ENCODE measurements at places on chromosomes 1 and 21.
A peak's percentile ranks its signal among the peaks of the same experiment; 100 is the strongest.

DNA sequence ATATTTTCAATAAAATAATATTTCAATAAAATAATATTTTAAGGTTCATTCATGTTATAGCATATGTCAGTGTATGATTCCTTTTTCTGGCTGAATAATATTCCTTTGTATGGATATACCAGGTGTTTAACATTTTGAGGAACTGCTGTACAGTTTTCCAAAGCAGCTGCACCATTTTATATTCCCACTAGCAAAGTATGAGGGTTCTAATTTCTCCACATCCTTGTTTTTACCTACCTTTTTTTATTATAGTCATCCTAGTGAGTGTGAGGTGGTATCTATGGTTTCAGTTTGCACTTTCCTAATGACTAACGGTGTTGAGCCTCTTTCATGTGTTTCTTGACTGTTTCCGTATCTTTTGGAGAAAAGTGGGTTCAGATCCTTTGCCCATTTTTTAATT lies 5.2 kb downstream of the DEGS1 start:
- DNase-seq, result no peak

GRCh38 chr1:115507901-115508300 lies 133.9 kb upstream of the VANGL1 start:
- no peak for DNase-seq

- peak; percentile 42 for DNase-seq
These were observed 83.9 kb upstream of the BMP8A start for GRCh38 chr1:39407510-39407895.

DNA sequence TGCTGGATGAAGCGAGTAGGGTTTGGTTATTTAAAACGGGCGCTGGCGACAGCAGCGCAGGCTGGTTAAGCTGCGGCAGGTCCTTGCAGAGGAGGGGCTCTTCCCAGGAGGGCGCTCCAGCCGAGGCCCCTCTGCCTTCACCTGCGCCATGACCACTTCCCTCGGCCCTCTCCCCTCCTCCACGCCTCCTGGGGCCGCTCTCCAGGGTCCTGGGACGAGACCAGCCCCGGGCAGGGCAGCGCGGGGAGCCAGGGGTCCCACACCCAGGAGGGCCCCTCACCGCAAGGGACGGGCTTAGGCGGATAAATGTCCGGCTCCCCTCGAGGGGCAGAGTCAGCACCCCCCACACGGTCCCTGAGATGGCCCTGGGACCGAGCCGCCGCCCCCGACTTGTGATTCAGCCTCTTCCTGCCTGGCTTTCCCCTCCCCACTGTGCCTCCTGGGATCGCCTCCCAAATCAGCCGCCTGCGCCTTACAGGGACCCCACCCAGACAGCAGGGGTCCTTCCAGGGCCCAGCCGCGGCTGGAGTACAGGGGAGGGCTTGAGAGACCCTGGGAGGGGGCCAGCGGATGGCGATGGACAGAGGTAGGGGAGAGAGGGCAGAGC lies 380.7 kb downstream of the MATN1 start:
- no peak for DNase-seq

- DNase-seq, result no peak
These were observed 48.3 kb downstream of the IGSF21 start for GRCh38 chr1:18155881-18156385.

- DNase-seq, result peak; percentile 78
These were observed 346.2 kb downstream of the BARHL2 start for GRCh38 chr1:90370686-90371447.

GRCh38 chr1:223212441-223212840 lies 69.4 kb upstream of the TLR5 start:
- DNase-seq, result no peak

DNA sequence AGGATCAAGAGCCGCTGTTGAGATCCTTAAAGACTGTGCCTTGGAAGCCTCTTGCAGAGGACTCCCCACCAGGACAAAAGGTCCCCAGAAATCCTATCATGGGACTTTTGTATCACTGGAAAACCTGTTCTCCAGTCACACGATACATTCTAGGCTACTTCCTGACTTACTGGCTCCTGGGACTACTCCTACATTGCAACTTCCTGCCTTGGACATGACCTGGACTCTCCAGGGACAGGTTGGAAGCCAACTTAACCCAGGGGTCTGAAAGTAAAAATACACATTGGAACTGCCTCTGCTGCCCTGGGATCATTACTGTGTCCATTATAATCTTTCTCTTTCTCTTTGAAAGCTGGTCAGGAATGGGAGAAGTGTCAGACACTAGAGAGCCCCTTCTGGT lies 9.9 kb downstream of the PIGV start:
- no peak for DNase-seq

GRCh38 chr1:3552751-3553150 lies 58.6 kb downstream of the MEGF6 start:
- DNase-seq, result no peak

DNA sequence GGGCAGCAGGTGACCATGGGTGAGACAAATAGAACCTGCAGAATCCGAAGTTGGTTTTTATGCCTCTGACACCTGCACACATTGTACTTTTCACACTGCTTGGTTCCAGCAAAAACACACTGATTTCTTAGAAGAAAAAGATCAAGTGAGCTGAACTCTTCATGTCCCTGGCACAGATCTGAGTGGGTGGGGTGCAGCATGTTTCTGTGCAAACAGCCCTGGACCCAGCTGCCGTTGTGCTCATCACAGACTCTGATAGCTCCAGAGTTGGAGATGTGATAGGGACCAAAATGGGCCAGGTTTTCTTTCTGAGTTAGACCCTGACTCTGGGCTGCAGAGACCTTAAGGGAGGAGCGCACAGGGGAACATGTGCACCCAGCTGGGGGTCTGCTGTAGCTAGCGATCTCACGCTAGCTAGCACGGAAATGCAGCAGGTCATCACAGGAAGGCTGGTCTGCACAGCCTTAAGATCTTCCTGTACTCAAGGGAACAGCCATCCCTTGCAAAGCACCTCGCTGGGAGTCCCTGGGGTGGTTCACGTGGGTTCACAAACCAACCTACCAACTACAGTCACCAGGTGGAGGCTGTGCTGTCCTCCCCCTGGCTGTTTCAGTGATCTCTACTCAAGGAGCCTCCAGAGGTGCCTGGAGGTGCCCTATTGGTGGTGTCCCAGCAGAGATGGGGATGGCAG lies 291.1 kb downstream of the PTPRU start:
- DNase-seq, result no peak

- peak; percentile 82 for DNase-seq
These were observed at the start of gene BTBD8 for GRCh38 chr1:92080128-92080985. Gene BTBD8, plus strand, starts transcription at chr1:92080345. Its CDS starts 227 bp downstream, at chr1:92080572.

GRCh38 chr1:174166530-174167264 lies 7.4 kb downstream of the RABGAP1L start:
- DNase-seq, result no peak

GRCh38 chr1:186027621-186028020 lies 293.4 kb downstream of the HMCN1 start:
- DNase-seq, result no peak

DNA sequence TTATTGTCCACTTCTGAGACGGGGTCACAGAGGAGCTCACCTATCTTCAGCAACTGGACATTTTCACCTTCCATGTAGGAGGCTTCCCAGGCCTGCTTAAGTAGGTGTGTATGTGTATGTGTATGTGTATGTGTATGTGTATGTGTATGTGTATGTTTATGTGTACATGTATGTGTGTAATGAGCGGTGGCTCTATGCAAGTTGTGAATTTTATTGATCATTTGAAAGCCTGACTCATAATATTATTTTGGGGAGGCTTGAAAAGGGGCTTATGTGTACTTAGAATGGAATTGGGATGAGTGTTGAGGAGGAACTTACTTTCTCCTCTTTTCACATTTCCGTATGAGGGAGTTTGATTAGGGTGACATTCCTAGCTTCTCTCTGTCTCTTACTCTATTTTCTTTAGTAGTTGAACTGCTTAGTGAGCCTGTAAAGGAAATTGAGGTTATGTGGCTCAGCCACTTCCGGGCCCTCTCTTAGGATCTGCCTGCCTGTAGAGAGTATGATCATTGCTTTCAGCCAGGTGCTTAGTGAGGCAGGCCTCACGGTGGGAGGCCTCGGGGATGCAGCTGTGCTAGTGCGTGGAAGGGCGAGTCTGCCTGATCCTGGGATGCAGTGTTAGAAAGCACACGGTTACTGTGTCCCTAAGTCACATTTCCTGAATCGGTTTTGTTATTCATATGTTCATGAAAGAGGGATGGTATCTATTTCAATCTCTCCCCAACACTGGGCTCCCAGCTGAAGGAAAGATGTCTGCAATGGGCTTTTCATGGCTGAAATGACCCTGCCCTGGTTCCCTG lies 61.0 kb downstream of the IER5 start:
- peak; percentile 25 for DNase-seq

- DNase-seq, result no peak
These were observed 101.6 kb upstream of the BACE2 start for GRCh38 chr21:41066086-41066938.

- no peak for DNase-seq
These were observed 87.5 kb downstream of the TBX19 start for GRCh38 chr1:168368131-168368530.

DNA sequence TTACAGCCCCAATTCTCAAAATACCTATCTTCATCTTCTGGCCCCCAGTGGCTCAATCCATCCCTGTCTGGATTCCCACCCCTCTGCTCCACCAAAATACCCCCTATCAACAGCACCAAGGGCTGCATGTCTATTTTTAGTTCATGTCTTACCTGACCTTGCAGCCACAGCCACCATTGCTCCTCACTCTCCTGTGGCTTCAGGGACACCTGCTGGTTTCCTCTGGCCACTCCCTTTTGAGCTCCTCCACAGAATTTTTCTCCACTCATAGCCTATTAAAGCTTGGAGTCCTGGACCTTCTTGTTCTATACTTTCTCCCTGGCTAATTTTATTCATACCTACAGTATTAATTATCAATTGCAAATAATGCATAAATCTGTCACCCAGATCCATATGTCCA lies 125.3 kb upstream of the NGF start:
- DNase-seq, result no peak

DNA sequence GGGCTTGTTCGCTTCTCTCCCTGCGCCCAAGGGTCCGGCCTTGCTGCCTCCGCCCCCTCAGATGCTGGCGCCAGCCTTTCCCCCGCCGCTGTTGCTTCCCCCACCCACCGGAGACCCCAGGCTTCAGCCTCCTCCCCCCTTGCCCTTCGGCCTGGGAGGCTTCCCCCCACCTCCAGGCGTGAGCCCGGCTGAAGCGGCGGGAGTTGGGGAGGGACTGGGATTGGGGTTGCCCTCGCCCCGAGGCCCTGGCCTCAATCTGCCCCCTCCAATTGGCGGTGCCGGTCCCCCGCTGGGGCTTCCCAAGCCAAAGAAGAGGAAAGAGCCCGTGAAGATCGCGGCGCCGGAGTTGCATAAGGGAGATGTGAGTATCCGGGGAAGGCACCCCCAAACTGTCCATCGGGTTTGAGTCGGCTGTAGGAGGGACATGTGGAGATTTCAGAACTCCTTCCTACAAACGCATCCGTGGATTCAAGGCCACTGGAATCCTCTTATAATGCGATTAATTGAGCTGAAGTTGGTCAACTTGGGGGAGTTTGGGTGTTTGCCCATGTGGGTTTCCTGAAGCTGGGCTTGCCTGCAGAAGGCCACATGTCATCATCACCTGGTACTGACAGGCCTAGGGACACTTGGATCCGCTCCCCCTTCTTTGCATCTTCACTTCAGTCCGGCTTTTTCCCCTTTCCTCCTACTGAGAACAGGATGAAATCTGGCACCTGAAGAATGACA lies 707 bp downstream of the PRCC start:
- peak; percentile 39 for DNase-seq

Measured in NCI-H526 (cell line).